ENCODE measurements at places on chromosomes 7 and 10.

- peak; percentile 13 for DNase-seq
Observed at GRCh38 chr10:79028451-79029010, 40.2 kb upstream of the ZMIZ1 start.

DNA sequence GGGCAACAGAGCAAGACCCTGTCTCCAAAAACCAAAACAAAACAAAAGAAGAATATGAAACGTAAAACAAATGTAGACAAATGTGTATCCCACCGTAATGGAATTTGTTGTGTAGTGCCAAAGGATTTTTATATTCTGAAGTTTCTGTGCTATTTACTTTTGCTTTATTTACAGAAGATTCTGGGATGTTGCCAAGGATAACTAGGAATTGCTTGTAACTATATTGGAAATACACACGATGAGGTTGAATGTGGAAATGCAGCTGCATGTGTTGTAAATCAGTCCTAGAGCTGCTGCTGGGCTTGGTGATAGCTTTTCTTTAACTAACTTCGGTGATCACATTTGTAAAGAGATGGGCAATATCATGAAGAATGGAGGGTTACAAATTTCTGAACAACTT is 39.5 kb downstream of the GALNT17 start:
- no peak for DNase-seq

GRCh38 chr10:88507404-88507803 is 75.7 kb downstream of the RNLS start:
- no peak for DNase-seq

GRCh38 chr7:27198138-27198841 is 1.6 kb downstream of the HOXA13 start:
- no peak for DNase-seq

GRCh38 chr7:70647801-70648498 is 484.0 kb upstream of the GALNT17 start:
- DNase-seq: no peak

GRCh38 chr7:138919216-138919615 is 62.0 kb downstream of the KIAA1549 start:
- DNase-seq: no peak

GRCh38 chr7:45118292-45118691 is 6.8 kb upstream of the TBRG4 start:
- DNase-seq: no peak

DNA sequence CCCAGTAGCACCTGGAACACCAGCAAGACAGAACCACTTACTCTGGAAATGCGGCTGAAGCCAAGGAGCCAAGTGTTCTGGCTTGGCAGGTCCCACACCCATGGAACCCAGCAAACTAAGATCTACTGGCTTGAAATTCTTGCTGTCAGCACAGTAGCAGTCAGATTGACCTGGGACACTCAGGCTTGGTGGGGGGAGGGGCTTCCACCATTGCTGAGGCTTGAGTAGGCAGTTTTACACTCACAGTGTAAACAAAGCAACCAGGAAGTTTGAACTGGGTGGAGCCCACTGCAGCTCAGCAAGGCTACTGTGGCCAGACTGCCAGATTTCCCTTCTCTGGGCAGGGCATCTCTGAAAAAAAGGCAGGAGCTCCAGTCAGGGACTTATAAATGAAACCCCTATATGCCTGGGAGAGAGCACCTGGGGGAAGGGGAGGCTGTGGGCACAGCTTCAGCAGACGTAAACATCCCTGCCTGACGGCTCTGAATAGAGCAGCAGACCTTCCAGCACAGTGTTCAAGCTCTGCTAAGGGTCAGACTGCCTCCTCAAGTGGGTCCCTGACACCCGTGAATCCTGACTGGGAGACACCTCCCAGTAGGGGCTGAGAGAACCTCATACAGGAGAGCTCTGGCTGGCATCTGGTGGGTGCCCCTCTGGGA is 121.2 kb downstream of the MTERF1 start:
- DNase-seq: no peak

DNA sequence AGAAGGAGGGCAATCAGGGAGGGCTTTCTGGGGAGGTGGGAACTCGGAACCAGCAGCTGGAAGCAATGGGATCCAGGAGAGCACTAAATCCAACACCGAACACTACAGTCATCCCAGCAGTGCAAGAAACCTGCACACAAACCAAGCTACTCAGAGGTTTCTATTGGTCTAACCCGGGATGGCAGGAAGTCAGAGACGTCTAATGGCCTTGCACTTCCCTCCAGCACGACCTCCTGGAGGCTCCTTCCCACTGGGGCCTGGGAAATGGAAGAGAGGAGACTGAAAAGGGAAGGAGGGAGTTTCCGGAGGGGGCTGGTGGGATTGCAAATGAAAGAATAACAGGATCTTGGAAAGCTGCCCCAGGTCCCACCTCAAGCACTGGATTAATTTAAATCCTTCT is 56.3 kb downstream of the TEX36 start:
- no peak for DNase-seq

DNA sequence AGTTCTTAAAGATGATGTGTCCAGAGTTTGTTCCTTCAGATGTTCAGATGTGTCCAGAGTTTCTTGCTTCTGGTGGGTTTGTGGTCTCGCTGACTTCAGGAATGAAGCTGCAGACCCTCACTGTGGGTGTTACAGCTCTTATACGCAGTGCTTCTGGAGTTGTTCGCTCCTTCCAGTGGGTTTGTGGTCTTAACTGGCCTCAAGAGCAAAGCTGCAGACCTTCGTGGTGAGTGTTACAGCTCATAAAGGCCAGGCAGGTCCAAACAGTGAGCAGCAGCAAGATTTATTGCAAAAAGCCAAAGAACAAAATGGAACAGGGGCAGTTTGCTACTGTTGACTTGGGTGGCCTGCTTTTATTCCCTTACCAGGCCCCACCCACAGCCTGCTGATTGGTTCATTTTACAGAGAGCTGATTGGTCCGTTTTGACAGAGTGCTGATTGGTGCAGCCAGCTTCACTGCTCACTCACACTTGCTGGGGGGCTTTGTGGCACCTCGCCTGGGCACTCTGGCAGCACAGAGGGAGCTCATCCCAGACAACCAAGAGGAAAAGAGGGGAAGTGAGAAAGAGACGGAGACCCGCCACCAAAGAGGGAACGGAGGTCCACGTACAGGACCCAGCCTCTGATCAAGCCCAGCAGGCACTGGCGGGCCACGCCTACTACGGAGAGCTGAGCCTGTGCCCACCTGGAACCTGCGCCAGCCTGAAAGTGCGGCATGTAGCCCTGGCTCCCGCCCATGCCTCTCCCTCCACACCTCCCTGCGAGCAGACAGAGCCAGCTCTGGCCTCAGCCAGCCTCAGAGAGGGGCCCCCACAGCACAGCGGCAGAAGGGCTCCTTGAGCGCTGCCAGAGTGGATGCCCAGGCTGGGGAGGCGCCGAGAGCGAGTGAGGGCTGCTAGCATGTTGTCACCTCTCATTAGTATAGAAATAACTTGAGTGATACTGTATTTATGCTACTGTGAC is 55.8 kb upstream of the SEMA3C start:
- DNase-seq: no peak

DNA sequence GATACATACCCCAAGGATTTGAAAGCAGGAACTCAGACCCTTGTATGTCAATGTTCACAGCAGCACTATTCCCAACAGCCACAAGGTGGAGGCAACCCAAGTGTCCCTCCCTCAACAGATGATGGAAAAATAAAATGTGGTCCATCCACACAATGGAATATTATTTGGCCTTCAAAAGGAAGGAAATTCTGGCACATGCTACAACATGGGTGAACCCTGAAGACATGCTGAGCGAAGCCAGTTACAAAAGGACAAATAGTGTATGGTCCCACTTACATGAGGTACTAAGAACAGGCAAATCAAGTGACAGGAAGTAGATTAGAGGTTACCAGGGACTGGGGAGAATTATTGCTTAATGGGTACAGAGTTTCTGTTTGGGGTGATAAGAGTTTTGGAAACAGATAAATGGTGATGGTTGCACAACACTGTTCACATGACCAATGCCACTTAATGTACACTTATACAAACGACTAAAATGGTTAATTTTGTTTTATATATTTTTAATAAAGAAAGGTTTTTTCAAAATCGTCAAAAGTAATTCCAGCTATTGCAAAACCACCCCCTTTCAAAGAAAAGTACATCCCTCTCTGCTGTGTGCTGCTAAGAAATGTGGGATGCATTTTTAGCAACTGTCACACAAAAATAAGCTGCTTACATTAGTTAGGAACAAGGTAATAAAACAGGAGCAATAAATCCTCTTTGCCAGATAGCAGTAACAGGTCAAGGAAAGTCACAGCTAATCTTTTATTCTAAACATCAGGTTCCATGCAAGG is 85.7 kb downstream of the GRB10 start:
- no peak for DNase-seq

- DNase-seq: no peak
Observed at GRCh38 chr10:47063858-47064257, 152.6 kb downstream of the PTPN20 start.

GRCh38 chr10:132110713-132111112 is 45.0 kb downstream of the JAKMIP3 start:
- no peak for DNase-seq

DNA sequence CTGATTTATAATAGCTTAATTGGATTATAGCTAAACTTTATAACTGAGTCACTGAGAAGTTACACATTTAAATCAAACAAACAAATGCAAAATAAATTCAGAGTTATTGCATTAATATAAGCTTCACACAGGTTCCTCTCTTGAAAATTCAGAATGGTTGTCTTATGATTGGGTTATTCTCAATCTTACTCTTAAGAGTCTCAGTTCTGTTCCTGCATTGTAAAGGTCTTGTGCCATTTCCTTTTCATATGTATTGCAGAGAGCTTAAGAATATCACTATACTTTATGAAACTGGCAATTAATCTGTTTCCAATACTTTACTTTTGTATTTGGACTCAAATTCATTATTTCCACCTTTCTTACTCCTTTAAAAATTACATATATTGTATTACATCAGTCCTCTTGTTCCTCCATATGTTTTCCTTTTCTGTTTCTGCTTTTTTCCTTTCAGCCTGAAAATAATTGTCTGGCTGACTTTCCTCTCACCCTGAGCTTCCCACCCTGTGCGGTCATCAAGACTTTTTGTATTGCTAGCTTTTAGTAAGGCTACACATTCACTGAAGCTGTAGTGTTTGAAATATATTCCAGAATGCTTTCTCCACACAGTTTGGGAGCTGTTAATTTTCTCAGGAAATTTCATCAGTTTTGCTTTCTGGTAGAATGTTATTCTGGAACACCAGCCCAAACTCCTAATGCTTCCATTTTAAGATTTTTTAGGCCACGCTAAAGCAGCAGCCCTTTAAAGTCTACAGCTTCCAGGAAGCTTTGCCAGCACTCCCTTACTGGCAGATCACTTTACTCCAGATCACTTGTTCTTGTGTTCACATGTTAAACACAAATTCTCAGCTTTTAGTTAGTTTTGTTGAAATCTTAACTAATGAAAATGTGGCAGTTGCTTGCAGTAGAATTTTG is 139.4 kb downstream of the KCND2 start:
- peak; percentile 58 for DNase-seq

DNA sequence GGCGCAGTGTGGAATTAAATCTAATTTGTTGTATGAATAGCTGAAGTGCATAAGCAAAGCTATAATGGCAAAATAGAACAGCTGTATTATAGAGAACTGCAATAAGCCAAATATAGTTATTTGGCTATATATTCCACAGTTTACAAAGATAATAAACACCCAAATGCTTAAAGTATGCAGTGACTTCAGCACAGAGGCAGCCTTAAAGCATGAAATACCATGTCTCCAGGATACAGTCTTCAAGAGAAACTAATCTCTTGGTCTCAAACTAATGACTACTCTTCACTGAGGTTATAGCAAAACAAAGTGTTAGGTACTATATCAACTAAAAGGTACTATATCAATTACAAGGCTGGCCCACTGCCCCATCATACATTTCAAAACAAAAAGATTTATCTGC is 48.0 kb downstream of the NT5C2 start:
- no peak for DNase-seq

DNA sequence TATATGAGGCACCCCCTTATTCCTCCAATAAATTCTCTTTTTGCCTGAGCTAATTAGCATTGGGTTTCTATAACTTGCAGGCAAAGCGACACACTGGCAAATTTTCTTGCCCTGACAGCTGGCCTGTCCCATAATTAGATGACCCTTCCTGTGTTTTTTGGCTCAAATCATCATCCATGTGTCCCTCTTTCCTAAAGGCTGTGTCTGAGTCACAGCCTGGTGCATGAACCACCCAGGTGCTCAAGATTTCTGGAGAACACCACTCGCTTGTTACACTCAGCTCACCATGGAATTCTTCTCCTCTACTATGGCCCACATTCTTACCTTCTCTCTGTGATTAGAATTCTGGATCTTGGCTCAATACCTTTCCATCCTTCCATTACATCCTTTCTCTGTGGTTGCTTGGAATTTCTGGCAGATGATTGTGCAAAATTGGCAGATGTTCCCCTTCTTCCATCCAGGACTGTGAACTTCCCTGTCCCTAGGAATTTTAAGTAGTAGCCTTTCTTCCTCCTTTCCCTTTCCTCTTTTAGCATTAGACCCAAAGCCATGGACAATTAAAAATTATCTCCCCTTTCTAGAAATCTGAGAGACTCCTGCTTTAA is 116.0 kb upstream of the ANKRD1 start:
- no peak for DNase-seq

GRCh38 chr7:37247861-37248260 is 200.8 kb downstream of the ELMO1 start:
- DNase-seq: peak; percentile 67

Measured in left hindlimb (tissue), 1 donor.